ENCODE measurements at places on chromosomes 5 and 9.
A peak's percentile ranks its signal among the peaks of the same experiment; 100 is the strongest.

- DNase-seq: no peak
These were observed 58.2 kb upstream of the RPS23 start for GRCh38 chr5:82336226-82336958.

- no peak for DNase-seq
These were observed 48.4 kb upstream of the EFNA5 start for GRCh38 chr5:107719034-107719606.

- no peak for DNase-seq
These were observed 41.1 kb upstream of the ERCC6L2 start for GRCh38 chr9:95834281-95834907.

DNA sequence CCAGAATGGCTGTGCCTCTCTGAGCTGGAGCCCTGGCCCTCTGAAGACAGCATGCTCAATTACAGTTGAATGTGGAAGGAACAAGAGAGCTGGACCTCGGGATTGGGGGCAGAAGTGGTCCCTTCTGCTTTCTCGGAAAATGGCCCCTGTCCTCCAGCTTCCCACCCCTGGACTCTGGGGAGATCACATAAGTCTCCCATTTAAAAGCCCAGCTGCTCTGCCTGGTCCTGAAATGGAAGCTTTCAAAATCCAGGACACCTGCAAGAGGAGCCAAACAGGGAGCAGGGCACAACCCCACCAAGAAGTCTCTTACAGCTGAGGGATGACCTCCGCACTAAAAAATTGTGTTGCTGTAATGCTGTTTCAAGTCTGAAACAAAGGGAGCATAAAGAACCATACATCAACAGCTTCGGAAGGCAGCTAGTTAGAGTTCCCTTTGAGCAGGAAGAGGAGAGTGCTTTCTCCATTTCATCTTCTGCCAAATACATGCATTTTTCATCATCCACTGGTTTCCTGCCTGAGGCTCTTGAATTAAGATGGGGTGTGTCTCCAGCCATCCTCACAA lies 48.2 kb downstream of the TGFBI start:
- no peak for DNase-seq

- no peak for DNase-seq
These were observed 7.7 kb upstream of the CEP72 start for GRCh38 chr5:604391-604831.

- DNase-seq: peak; percentile 12
These were observed 165.0 kb downstream of the SYK start for GRCh38 chr9:90966480-90967144.

GRCh38 chr5:68661237-68661636 lies 432.6 kb upstream of the SLC30A5 start:
- peak; percentile 23 for DNase-seq

DNA sequence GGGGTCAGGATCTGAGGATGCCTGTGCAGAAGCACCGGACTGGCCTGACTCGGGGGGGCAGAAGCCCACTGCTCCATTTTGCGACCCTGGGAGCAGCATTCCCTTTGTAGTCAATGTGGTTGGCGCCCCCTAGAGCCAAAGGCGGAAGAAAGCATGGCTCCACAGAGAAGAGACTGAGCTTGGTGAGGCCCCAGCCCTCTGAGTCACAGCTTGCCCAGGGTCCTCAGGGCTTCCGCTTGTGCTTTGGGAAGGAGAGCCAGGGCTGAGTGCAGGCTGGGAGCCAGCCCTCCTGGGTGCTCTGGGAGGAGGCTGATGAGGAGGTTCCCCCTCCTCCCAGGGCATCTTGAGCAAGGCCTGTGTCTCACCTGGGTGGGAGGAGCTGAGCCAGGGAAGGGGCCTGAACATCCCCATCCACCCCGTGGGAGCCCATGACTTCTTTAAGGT lies 5.5 kb upstream of the AQP3 start:
- peak; percentile 57 for DNase-seq

GRCh38 chr5:115524199-115524847 lies 20.3 kb downstream of the FEM1C start:
- no peak for DNase-seq

DNA sequence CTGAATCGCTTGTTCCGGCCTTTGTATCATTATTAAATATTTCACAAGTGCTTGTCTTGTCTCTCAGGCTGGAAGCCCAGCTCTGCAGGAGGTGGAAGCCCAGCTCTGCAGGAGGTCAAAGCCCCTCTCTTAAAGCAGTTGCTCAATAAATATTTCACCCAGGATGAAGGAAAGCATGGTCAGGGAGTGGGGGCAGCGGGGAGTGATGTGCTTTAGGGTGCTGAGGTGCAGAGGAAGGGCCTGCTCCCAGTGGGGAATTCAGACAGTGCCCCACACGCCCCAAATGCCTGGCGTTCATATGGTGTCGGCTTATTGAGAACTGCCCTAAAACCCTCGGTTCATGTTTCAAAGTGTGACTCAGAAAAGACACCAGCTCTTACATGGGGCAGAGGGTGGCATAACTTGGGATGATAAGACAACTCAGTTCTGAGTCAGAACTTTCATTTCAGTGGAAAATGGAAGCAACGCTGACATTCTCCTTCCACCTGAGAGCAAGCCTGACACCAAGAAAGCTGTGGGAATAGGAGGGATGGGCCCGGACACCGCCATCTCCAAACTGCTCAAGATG lies 114.3 kb upstream of the DAP start:
- no peak for DNase-seq

DNA sequence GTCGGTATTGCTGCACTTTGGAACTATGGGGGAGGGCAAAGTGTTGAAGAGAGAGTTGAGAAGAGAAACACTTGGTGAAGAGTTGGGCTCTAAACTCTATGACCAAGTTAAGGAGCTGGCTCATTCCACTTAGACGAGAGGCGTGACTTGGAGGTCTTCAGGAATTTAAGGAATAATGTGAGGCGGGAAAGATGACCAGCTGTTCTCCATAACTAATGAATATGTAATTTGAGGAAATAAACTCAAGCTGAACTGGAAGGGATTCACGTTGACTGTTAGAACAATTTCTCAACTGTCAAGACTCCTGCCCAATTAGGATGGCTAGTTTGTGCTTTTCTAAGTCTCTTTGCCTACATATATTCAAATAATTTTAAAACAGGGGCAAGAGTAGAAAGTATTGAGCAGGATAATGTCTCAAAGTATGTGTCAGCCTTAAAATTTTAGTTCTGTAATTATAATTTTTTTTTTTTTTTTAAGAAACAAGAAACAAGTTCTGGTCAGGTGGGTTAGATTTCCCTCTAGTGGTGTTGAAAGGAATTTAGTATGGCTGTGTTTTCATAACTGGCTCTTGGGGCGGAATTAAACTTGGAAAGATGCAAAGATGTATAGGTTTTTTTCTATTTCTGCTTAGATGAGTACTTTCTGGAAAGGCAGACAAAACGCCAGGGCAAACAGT lies 33.4 kb downstream of the TMEM252 start:
- DNase-seq: no peak

GRCh38 chr5:139684881-139685749 lies 37.0 kb downstream of the CXXC5 start:
- DNase-seq: no peak

- DNase-seq: no peak
These were observed 1200.6 kb upstream of the NUDT12 start for GRCh38 chr5:104763216-104763615.

DNA sequence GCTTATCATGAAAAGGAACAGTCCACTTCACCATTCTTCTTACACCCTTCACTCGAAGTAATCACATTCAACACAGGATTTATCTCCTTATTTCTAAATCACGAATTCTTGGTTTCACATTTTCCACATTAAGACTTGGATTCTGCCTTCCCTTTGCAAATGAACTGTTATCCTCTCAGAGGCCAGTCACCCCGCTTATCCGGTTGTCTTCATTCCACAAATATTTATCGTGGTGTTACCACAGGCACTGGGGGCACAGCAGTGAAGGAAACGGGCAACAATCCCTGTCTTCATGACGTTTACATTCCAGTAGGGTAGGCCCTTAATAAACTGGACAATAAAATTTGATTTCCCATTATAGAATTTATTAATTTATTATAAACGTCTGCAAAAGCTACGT lies 284.2 kb downstream of the DENND1A start:
- DNase-seq: no peak

- no peak for DNase-seq
These were observed 101.7 kb upstream of the FCN2 start for GRCh38 chr9:134778841-134779411.

- DNase-seq: no peak
These were observed 13.6 kb downstream of the TICAM2 start for GRCh38 chr5:115588640-115589039.

DNA sequence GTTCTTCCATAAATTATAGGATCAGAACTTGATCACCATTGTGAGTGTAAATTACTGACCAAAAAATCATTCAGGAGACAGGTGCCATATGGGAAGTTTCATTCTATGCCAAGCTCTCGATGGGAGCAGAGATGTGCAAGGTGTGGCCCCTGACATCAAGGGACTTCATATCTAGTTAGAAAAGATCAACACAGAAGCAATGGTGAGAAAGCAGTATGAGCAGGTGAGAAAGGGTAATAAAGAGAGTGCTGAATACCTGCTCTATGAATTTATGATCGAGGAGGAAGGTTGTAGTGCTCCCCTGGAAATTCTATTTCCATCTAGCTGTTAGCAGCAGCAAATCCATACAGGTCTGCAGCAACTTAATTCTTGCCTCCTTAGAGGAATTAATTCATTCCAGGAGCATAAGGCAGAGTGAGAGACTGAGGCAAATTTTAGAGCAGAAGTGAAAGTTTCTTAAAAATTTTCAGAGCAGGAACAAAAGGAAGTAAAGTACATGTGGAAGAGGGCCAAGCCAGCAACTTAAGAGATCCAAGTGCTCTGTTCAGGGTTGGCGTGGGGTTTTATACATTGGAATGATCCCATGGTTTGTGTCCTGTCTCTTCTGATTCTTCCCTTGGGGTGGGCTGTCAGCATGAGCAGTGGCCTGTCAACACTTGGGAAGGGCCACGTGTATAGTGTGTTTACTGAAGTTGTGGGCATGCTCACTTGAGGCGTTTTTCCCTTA lies 181.8 kb downstream of the SAXO1 start:
- DNase-seq: no peak

DNA sequence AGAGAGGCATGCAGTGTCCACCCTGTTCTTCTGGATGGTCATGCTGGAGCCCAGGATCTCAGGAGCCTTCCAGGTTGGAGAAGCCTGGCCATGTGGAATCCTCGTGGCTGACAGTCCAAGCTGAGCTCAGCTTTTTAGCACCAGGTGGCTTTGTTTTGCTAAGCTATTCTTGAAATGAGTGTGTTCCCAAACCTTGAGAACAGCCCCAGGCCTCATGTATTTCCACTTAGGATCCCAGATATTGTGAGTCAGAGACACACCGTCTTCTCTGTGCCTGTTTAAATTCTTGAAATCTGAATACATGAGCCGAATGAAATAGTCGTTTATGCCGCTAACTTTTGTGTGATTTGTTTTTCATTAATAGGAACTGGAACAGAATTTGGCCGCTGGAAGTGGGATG lies 61.2 kb downstream of the IRX2 start:
- DNase-seq: no peak

DNA sequence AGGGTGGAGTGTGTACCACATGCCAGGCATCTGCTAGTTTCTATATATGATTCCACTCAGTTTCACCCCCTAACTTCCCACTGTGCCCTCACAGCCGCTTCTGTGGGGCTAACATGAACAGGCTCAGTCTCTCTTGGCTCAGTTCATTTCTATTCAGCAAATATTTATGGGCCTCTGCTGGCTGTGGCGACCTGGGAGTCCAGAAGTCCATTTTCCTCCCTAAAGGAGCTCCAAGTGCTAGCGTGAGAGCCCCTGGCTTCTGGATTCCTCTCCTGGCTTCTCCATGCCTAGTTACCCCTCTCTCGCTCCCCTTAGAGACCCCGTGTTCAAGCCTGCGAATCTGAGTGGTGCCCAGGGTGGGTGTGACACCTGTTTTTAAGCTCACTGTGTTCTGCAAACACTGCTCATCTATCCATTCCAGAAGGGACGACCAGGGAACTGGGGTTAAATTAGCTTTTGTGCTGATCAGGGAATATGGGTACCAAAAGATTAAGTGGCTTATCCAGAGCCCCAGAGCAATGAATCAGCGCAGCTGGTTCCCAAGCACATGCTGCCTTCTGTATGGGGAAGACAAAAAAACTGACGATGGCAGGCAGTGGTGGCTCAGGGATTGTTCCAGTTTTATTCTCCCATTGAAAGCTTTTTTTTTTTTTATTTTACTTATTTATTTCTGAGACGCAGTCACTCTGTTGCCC lies 57.6 kb downstream of the HMCN2 start:
- DNase-seq: no peak

DNA sequence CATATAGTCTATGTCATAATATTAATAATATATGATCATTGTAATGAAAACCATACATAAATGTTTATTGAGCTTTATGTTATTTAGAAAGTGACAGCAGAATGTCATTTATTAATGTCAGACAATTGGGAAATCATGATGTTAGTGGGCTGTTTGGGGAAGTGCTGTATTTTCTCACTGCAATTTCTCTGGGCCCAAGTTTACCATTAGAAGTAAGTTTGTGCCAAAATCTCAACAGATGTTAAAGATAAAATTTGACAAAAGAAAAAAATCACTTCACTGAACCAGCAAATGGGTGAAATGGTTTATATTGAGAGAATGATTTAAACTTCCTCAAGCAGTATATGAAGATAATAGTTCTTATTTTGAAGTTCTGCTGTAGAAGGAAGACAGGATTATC lies 433.2 kb upstream of the SMARCA2 start:
- DNase-seq: no peak

DNA sequence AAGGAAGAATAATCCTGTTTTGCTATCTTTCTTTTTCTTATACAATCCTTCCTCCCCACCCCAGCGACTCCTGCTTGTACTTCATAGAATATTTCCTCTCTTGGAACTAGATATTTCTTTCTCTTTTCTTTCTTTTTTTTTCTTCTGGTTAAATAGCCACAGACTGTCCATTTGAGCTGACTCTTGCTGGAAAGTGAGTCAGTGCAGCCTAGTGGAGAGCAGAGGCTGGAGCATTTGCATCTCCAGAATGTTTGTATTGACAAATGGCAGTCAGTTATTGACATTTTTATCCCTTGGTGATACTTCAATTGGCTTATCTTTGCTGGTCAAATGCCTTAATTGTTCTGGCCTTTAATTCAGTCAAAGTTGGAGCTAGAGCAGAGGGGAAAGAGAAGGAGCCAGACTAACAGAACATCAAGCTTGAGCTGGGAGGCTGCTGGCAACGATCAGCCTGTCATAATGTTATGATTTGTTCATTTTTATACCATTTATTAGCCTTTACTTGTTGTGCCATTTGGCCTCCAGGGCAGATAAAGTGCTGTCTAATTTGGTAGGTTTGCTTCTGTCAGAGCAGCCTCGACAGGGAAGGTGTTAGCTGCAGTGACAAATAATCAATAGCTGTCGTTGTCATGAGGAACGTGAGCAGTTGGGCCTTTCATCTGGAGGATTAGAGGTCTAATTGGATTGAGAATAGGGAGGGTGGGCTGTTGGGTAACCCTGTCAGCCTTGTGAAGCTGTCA lies 69.0 kb downstream of the INVS start:
- DNase-seq: no peak

- no peak for DNase-seq
These were observed at the start of gene RASEF for GRCh38 chr9:83062651-83063527. Gene RASEF (minus strand): TSS chr9:83063142. CDS start chr9:83062867, 275 bp downstream.

DNA sequence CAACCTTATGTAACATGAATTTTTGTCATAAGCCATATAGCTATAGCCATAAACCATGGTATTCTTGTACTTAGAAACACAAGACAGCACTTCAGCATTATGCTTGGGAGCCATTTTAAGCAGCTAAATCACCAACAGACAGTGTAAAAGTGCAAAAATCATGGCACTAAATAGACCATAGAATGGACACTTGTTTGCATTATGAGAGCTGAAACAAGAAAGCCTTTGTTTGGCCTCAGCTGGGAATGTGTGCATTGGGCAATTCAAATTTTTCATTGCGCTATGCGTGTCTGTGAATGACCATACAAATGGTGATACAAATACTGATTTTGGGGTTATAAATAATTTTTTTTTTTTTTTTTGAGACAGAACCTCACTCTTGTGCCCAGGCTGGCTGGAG lies 23.7 kb downstream of the KDM4C start:
- DNase-seq: no peak

All from stimulated activated CD4-positive, alpha-beta T cell treated with anti-CD3 and anti-CD28 coated beads, TNF-alpha, amount 100 ng/mL, for 24 hours (primary cell).